ENCODE measurements at places on chromosomes 11 and 22.

DNA sequence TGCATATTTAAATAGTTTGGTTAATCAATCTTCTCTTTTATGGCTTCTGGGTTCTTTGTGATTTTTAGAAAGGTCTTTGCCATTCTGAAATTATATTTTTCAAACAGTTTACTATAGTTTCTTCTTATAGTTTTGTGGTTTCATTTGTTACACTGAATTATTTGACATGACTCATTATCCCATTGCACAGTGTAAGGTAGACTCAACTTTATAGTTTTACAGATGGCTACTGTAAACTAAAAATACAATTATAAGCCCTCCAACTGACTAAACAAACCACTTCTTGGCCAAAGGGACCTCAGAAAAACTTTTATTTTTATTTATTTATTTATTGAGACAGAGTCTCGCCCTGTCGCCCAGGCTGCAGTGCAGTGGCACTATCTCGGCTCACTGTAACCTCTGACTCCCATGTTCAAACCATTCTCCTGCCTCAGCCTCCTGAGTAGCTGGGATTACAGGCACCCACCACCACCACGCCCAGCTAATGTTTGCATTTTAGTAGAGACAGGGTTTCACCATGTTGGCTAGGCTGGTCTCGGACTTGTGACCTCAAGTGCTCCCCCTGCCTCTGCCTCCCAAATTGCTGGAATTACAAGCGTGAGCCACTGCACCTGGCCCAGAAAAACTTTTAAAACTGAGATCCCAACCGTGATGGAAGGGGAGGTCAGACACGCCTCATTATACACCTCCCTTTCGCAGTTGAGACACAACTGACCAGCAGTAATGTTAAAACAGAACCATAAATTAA lies 14.1 kb upstream of the RAC2 start:
- peak; percentile 40 for DNase-seq

- DNase-seq, result no peak
These were observed 9.5 kb downstream of the KCTD17 start for GRCh38 chr22:37060801-37061610.

DNA sequence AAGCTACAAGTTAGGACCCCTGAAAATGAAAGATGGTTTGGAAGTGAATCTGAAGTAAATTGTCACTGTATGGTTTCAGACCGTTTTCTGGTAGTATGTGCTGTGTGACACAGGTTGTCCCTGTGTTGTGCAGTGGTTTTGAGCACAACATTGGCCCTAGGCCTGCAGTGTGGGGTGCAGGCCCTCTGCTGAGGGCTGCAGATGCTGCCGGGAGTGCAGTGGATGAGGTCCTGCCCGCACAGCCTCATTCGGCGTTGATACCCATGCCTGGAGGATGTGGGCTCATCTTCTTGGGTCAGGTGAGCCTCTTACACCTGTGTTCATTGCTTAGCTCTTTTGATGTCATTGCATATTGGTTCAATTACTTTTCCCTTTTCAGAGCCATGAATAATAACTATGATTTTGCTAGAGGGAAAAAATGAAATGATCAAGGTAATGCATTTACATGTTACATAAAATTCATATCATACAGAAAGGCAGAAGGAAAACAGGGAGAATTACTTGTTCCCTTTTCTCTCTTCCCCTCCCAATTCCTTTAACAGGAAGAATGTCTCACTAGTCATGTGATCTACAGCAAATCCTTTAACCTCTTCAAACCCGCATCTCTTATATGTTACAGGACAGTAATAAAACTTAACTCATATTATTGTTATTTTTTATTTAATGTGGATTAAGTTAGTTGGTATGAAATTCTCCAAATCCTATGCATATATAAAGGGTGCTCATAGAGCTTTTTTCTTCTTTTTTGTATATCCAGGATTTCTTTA lies 48.7 kb downstream of the PTPRJ start:
- no peak for DNase-seq

DNA sequence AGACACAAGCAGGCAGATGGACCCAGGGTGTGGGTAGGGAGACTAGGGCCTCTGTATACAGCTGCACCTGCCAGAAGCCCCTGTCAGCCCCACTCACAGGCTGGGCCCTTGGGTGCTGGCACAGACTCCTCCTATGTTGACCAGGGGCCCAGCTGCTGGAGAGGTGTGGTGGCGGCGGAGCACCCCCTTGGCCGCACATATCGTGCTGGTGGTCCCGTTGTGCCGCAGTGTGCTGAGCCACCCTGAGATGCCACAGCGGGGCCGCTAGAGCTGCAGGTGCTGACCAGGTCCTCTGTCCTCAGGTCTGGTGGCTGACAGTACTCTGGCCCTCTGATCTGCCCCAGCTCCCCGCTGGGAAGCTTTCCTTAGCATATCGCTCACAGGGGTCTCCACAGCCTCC lies 30.2 kb upstream of the B3GAT1 start:
- no peak for DNase-seq

DNA sequence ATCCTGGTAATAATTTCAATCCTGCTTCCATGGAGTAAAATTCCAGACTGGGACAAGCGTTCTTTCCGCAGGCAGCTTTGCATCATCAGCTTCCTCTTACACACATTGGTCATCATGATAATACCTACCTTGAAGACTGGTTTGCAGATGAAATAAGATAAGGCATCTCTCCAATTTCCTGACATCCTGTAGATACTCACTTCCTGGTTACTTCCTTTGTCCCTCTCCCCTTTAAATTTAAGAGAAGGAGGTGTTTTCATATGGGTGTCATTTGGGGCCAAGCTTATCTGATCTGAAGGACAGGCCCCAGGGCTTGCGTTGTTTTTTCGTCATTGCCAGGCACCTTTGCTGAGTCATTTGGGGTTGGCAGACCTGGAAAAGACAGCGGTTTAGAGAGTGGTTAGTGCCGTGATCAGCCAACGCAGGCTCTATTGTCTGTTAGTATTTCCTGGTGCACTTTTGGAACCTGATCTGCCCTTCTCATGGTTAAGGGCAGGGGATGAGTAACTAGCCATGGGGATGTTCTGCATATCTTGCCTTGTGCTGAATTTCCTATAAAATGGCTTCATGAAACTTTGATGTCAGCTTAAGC lies 24.1 kb downstream of the GRAMD1B start:
- DNase-seq, result peak; percentile 96

DNA sequence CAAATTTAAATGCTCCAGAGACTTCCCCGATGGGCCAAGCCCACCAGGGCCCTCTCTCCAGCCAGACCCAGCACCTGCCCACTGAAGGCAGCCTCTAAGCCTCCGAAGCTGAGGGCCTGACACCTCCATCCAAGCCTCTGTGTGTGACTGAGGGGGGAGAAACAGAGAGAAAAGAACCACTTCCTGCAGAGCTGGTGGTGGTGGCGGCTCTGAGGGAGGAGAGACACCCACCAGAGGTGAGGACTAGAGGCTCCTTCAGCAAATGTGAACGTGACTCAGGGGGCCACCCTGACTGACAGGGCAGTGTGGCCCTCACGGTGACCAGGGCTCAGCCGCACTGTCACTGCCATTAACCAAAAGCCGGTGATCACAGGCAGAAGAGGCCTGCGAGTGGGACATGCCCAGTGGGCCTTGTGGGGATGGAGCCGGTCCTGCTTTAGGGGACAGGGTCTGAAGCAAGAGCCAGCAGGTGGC lies 31.0 kb upstream of the CD5 start:
- DNase-seq, result peak; percentile 56

DNA sequence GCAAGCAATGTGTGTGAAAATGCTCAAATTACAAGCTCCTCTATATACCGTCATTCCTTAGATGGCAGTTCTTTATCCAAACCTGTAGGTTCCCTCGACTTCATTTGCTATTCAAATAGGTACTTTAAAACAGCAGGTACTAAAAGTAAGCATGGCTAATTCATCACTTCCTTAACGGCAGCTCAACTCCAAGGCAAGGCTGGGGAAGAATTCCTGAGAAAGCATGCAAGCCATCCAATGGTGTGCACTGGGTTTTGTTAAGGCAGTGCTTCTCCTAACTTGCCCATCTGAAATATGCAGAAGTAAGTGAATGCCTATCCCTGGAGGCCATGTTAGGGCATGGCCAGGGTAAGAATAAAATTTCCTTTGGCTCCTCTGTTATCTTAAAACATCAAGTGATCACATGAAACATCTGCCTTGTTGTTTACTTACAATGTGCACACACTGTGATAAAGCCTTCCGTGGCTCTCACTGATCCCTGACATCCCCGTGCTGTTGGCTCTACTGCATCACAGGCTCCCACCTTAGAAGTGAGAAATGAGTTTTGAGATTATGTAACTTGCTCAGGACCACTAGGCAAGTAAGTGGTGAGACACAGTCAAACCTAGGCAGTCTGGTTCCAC lies 52.1 kb downstream of the SMCO4 start:
- peak; percentile 54 for DNase-seq

GRCh38 chr22:31082606-31083376 lies 1.7 kb downstream of the SMTN start:
- peak; percentile 91 for DNase-seq

DNA sequence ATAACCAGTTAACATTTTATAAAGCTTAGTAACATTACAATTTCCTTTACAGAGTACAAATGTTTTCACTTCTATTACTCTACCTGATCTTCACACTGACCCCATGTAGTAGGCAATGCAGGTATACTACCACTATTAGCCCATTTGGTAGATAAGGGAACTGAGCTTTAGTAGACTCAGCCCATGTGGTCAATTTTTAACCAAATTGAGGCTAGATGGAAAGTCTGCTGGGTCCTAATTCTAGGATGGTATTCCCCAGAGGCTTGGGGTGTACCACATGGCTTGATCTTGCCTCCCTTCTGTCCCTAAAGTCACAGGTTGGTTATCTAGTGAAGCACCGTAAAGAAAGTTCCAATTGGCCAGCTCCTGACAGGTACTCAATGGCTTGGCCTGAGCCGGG lies 48.2 kb downstream of the NRXN2 start:
- DNase-seq, result no peak

GRCh38 chr11:75347781-75348566 lies 3.5 kb downstream of the ARRB1 start:
- peak; percentile 87 for DNase-seq

GRCh38 chr11:18461909-18462308 lies 6.3 kb downstream of the LDHAL6A start:
- no peak for DNase-seq

DNA sequence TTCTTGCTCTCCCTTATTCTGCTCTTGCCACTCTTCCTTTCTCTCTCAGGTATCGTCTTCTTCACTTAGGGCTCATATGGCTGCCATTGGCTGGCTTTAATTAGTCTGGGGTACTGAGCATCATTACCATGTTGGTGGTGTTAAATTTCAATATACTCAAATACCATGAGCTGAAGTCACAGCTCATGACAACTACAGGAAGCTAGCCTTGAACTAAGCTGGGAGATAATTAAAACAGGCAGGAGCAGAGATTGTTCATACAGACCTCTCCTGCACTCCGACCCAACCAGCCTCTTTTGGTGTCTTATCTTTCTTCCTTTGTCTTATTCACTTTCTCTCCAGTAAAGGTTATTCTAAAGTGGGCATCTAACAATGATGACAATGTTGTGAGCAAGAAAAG lies 130.9 kb upstream of the BLID start:
- no peak for DNase-seq

DNA sequence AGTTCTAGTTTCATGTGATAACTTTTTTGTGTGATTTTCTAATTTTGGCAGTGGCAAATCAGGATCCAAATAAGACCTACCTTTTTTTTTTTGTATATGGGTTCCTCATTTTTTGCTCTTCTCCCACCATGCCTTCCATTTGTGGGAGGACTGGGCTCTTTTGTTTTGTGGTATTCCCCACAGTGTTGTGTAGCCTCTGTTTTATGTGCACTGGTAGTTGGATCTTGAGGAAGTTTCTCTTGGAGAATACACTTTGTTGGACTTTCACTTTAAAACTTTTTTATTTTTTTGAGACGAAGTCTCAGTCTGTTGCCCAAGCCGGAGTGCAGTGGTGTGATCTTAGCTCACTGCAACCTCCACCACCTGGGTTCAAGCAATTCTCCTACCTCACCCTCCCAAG lies 39.7 kb downstream of the PPP6R3 start:
- no peak for DNase-seq

- DNase-seq, result peak; percentile 72
These were observed 78.4 kb downstream of the C22orf31 start for GRCh38 chr22:28983190-28983589.

- DNase-seq, result no peak
These were observed 270.2 kb upstream of the LUZP2 start for GRCh38 chr11:24226606-24227005.

- peak; percentile 75 for DNase-seq
These were observed 49.1 kb downstream of the MICAL2 start for GRCh38 chr11:12159351-12160099.

DNA sequence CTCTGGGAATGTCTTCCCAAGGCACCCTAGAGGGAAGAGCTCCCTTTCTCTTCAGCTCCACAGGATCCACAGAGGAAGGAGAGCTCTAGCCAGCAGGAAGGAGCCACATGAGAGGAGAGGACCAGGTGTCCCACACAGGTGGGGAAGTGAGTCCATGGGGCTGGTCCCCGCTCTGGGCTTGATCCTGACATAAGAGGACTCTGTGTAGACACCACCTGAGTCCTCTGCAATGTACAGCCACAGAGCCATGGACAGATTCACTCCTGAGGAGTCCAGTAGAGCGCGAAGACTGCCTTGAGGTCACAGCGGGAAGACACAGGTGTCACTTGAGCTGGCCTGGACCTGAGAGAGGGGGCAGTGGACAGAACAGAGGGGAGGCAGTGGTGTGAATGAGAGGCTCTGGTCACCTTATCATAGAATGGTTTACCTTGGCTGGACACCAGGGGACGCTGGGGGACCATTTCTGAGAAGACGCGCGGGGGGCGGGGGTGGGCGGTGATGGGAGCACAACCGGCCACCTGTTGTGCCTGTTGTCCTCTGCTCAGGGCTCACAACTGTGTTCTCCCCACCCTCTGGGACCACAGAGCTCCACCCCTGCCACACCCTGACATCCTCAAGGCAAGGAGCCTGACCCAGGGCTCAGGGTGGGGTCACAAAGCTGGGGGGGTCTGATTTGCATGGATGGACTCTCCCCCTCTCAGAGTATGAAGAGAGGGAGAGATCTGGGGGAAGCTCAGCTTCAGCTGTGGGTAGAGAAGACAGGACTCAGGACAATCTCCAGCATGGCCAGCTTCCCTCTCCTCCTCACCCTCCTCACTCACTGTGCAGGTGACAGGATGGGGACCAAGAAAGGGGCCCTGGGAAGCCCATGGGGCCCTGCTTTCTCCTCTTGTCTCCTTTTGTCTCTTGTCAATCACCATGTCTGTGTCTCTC lies 128.2 kb downstream of the ZNF280B start:
- peak; percentile 69 for DNase-seq

- no peak for DNase-seq
These were observed 5.2 kb downstream of the ROBO3 start for GRCh38 chr11:124870430-124870829.

DNA sequence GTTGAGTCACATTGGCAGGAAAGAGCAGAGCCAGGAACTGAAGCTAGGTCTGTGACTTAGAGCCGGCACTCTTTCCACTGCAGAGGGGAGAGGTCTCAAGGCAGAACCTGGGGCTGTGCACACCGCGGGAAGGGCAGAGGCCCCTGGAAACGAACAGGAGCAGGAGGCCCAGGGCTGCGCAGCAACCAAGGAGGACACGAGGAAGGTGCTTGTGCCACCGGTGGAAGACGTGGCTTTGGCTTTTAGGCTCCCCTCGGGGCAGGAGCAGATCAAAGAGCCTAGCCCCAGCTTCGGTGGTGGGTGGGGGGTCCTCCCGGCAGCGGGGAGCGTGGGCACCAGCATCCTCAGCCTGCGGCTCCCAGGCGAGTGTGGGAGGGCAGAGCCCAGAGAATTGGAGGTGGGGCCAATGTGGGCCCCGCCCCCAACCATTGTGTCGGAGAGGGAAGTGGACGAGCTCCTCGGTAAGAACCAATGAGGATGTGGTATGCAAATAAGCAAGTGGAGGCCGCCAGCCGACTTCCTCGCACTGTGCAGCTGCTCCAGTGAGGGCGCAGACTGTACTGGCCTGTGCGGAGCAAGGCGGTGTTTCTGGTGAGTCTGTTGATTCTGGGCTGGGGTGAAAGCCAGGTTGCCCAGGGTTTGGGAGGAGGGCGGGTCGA lies at the start of gene CCDC116:
CCDC116 (plus strand) TSS at position 524 of the 659 bp plus-strand sequence. CDS start 422 bp downstream, outside the sequence.
- DNase-seq, result peak; percentile 74
